ENCODE measurements at places on chromosomes 3 and 15.

GRCh38 chr15:42929306-42929848, 8.8 kb upstream of the TTBK2 start:
- DNase-seq: no peak

DNA sequence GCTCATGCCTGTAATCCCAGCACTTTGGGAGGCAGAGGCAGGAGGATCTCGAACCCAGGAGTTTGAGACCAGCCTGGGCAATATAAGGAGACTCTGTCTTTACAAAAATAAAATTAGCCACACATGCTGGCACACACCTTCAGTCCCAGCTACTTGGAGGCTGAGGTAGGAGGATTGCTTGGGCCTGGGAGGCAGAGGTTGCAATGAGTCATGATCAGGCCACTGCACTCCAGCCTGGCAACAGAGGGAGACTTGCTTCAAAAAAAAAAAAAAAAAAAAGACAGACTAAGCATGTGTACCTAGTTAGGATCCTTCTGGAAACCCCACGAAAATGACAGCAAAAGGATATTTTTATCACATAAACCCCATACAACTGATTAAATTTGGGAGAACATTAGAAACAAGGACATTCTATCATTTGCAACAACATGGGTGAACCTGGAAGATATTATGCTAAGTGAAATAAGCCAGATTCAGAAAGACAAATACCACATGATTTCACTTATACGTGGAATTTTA, 44.9 kb downstream of the METTL6 start:
- no peak for DNase-seq

- DNase-seq: no peak
Observed at GRCh38 chr3:27630885-27631284, 91.2 kb downstream of the EOMES start.

- no peak for DNase-seq
Observed at GRCh38 chr15:62348118-62348517, 183.0 kb upstream of the C2CD4B start.

GRCh38 chr15:45456212-45457106, 66.1 kb downstream of the SLC30A4 start:
- DNase-seq: peak; percentile 87

GRCh38 chr3:193829781-193830180, 236.8 kb downstream of the OPA1 start:
- peak; percentile 49 for DNase-seq

GRCh38 chr3:58260733-58261132, 23.1 kb downstream of the ABHD6 start:
- DNase-seq: no peak

All from LoVo (cell line).